Dermis blood vessel endothelial cell (primary cell): ENCODE measurements at places on chromosomes 7 and 10. TPM values are rescaled to one million over a fixed set of nuclear protein-coding genes. Genes with fewer than 3 reads are reported as not detected.

The OR9A2 gene
- not detected in 2 replicates for total RNA-seq

DNA sequence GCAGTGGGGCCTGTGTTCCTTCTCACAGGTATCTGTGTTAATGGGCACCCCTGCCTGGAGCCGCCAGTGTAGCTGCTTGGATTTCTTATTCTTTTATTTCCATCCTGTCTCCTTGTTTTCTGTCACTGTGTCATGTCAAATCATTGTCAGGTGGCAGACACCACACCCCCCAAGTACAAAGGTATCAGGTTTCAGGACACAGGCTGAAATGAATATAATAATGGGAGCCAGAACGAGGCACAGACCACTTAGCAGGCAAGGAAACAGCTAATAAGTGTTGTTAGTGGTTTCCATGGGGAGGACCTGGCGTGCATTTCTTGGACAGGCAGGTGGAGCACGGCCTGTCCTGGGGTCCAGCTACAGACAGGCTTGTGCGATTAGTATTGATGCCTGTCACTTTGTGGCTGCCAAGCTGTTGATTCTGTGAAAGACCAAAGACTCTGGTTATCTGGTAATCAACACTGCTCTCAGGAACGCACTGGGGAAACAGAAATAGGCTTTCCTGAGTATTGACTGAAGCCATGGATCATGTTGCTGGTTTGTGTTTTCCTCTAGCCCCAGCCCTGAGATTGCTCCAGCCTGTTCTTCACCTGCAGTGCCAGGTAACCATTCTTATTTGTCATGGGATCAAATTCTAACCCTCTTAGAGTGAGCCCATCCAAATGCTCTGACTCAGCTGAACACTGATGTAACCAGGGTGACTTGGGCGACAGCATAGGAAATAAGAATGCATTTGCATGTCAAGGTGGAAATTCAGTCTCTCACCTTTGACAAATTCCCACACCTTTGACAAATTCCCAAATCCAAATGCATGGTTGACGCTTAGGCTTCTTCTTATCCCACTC is 1002.0 kb downstream of the LRMDA start:
- no peak for DNase-seq

GRCh38 chr7:100080907-100081534 is 502 bp downstream of the ZNF3 start:
- peak; percentile 37 for DNase-seq

The NRCAM gene
- 9.2 and 16.0 TPM in 2 replicates for total RNA-seq

- DNase-seq, result peak; percentile 33
Observed at GRCh38 chr10:71765906-71766716, 7.2 kb downstream of the VSIR start.

The REEP3 gene
- total RNA-seq, result 57.4 and 67.6 TPM in 2 replicates

The CPN1 gene
- not detected in 2 replicates for total RNA-seq

The LRRC61 gene
- 5.4 and 18.0 TPM in 2 replicates for total RNA-seq

DNA sequence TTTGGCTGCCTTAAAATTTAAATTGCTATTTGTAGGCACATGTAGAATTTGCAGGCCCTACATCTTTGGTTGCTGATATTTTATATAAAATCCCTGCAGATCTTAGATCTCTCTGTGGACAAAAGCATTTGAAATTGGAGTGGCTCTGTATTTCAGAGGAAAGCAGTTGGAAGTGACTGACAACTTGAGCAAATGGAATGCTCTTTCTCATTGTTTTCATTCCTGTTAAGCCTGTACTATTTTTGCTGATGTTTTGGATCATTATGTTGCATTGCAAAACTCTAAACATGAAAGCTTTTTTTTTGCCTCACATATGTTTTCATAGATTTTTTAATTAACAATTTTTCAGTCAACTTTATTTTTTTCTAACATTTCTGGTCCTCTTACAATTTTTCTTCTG is 251.2 kb upstream of the MDFIC start:
- DNase-seq, result no peak

DNA sequence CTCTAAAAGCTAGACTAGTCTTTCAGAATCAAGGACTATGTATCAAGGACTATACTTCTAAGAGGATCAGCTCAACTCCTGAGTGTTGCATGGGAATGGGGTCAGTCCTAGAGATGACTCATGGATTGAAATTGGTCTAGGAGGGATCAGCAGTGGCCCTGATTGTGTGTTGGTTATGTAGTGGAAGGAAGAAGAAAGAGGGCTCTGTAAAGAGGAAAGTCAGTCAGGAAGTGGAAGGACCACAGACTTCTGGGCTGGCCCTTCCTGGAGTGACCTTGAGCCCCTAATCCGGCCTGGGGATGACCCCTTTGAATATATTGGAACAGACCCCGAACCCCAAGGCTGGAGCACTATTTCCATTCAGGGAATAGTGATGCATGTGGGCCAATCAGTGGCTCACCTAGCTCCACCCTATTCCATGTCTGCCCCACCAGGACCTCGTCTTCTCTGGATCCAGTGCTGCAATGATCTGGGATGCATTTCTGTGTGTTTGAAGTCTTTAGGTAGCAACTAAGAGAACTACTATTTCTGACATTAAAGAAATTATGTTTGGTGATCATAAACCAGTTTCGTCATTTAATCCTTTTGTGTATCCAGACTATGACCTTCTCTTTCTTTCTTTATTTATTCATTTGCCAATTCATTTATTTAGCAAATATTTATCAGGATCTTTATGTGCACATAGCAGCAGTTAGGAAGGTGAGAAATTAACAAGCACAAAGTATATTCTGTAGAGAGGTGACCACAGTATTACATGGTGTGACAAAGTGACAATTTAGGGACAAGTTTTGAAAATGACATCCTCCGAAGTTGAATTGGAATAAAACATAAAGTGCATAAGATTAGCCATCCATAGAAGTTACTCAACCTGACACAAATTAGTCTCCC is 48.6 kb upstream of the KIF5B start:
- no peak for DNase-seq
